ENCODE measurements at places on chromosomes 12 and 14. TPM values are rescaled to one million over a fixed set of nuclear protein-coding genes. Genes with fewer than 3 reads are reported as not detected.

DNA sequence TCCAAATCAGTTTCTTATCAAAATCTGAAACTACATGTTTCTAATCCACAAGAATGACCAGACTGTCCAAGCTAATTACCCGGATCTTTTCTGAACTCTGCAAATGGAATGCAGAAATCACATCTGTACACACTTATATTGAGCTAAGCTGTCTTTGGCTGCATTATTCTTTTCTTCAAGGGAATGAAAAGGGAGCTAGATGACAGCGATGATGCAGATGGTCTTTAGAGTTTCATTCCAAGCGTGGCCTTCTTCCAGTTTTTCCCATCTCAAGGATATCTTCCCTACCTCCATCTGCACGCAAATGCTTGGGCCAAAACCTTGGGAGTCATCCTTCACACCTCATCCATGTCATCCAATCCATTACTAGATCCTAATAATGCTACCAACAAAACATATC is 12.6 kb downstream of the KCNH5 start:
- H3K27ac ChIP-seq, result no peak overlapping the region
- H3K4me1 ChIP-seq, result no peaks in the 10 kb centered on the region
- no peak for DNase-seq
- no peak overlapping the region for H3K4me3 ChIP-seq

Gene ZNF641
- total RNA-seq, result 21.7 TPM

- no peak overlapping the region for H3K27ac ChIP-seq
- no peaks in the 10 kb centered on the region for H3K4me1 ChIP-seq
- DNase-seq, result no peak
- H3K4me3 ChIP-seq, result no peak overlapping the region
- H3K27me3 ChIP-seq, result peaks cover 2% of the 10 kb centered on the region
Observed at GRCh38 chr14:79036441-79036840, 866.3 kb downstream of the NRXN3 start.

- no peaks in the 10 kb centered on the region for H3K4me1 ChIP-seq
- no peak overlapping the region for H3K27ac ChIP-seq
- no peaks in the 10 kb centered on the region for H3K36me3 ChIP-seq
- peaks cover 2% of the 10 kb centered on the region for H3K27me3 ChIP-seq
- no peak overlapping the region for H3K4me3 ChIP-seq
- DNase-seq, result peak; percentile 69
Observed at GRCh38 chr14:25411781-25412757, 362.1 kb upstream of the STXBP6 start.

Gene PAH
- total RNA-seq, result not detected

- H3K27me3 ChIP-seq, result peaks cover 12% of the 10 kb centered on the region
- H3K4me1 ChIP-seq, result peaks cover 8% of the 10 kb centered on the region
- peak overlapping the region; percentile 14 for H3K4me3 ChIP-seq
- no peak for DNase-seq
- no peaks in the 10 kb centered on the region for H3K36me3 ChIP-seq
- no peak overlapping the region for H3K27ac ChIP-seq
Observed at GRCh38 chr12:110002676-110003515, 3.7 kb downstream of the ANKRD13A start.

DNA sequence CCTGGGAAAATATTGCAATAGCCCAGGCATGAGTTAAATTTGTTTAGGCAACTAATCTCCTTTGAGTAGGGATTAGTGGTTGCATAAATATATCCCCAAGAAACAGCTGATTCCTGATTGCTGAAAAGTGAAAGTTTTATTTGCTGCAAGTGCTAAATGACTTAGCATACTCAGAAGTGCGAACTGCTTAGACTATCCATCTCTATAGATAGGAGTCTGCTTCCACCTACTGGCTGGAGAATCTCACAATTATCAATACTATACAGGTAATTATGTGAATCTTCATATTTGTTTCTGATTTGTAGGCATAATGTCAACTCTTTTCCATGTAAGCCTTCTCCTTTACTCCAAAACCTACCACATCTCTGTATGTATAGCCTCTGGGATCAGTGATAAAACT is 12.0 kb upstream of the SLCO1B3 start:
- H3K4me1 ChIP-seq, result no peaks in the 10 kb centered on the region
- H3K36me3 ChIP-seq, result no peaks in the 10 kb centered on the region
- no peak overlapping the region for H3K27ac ChIP-seq
- no peaks in the 10 kb centered on the region for H3K27me3 ChIP-seq

DNA sequence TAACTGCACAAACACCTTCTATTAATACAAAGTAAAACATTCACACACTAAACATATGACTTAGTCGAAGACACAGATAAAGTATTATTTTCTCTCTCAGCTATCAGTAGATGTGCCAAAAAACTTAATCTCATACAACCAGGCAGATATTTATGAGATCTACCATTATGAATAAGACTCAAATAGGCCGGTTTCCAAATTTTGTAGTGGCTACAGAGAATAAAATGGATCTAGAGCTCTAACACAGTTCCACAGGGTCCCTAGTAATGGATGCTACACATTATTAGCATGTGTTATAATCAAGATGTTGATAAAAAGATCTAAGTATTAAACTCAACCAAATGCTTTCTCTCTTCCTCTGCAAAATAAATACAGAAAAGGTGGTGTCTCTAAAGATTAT is 10.4 kb downstream of the SAV1 start:
- H3K36me3 ChIP-seq, result peaks cover 14% of the 10 kb centered on the region
- no peaks in the 10 kb centered on the region for H3K4me1 ChIP-seq
- no peaks in the 10 kb centered on the region for H3K27me3 ChIP-seq
- H3K27ac ChIP-seq, result no peak overlapping the region
- DNase-seq, result no peak

Gene PLA2G1B
- not detected for total RNA-seq

- peaks cover 2% of the 10 kb centered on the region for H3K27me3 ChIP-seq
- DNase-seq, result peak; percentile 52
- no peaks in the 10 kb centered on the region for H3K36me3 ChIP-seq
- peak overlapping the region; percentile 38 for H3K27ac ChIP-seq
- H3K4me3 ChIP-seq, result peak overlapping the region; percentile 80
Observed at GRCh38 chr14:99803803-99804202, 10.6 kb downstream of the EML1 start.

GRCh38 chr12:71069311-71069710 is 88.5 kb downstream of the TSPAN8 start:
- peaks cover 7% of the 10 kb centered on the region for H3K4me1 ChIP-seq
- no peaks in the 10 kb centered on the region for H3K36me3 ChIP-seq
- no peak for DNase-seq
- H3K4me3 ChIP-seq, result no peak overlapping the region
- H3K27me3 ChIP-seq, result peaks cover 2% of the 10 kb centered on the region
- H3K27ac ChIP-seq, result no peak overlapping the region

Gene BCL2L2
- 32.6 TPM for total RNA-seq

DNA sequence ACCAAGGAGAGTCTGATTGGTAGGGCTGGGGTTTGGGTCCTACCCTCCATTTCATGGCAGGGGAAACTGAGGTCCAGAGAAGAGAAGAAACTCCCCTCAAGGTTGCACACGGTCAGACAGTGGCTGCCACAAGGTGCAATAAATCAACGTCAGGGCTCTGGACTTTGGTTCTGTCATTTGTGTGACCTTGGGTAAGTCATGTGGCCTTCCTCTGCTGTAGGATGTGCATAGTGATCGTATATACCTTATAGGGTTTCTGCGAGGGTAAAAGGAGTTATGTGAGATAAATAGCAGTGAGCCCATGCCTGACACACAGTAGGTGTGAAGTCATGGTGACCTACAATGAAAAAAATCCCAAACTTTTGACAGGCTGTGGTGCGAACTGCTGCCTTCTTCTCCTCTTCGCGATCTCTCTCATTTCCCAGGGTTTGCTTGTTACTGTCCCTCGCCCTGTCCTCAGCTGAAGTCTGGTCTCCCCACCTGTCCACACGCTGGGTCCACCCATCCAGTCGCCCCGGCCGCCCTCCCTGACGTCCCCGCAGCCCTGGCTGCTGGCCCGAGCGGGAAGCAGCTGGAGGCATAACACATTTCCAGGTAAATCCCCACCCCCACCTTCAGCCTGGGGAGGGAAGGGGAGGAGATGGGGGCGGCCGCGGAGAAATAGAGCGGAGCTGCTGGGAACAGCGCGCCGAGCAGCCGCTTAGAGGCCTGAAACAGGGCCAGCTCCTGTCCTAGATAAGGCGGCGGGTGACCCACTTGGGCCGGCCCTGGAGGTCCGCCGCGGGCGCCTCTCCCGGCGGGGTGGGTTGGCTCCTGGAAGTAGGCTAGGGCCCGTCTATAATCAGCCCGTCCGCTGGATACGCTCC is 1.8 kb upstream of the FAM222A start:
- peaks cover 11% of the 10 kb centered on the region for H3K27me3 ChIP-seq
- no peaks in the 10 kb centered on the region for H3K36me3 ChIP-seq
- H3K4me1 ChIP-seq, result peaks cover 13% of the 10 kb centered on the region

GRCh38 chr12:21984375-21984774 is 43.1 kb upstream of the ABCC9 start:
- no peaks in the 10 kb centered on the region for H3K27me3 ChIP-seq
- no peak overlapping the region for H3K27ac ChIP-seq
- no peak overlapping the region for H3K4me3 ChIP-seq
- DNase-seq, result no peak

Gene CLECL1
- total RNA-seq, result not detected

GRCh38 chr12:89836026-89836425 is 127.4 kb upstream of the ATP2B1 start:
- H3K27ac ChIP-seq, result no peak overlapping the region
- H3K4me1 ChIP-seq, result peaks cover 11% of the 10 kb centered on the region
- no peak overlapping the region for H3K4me3 ChIP-seq
- DNase-seq, result no peak

DNA sequence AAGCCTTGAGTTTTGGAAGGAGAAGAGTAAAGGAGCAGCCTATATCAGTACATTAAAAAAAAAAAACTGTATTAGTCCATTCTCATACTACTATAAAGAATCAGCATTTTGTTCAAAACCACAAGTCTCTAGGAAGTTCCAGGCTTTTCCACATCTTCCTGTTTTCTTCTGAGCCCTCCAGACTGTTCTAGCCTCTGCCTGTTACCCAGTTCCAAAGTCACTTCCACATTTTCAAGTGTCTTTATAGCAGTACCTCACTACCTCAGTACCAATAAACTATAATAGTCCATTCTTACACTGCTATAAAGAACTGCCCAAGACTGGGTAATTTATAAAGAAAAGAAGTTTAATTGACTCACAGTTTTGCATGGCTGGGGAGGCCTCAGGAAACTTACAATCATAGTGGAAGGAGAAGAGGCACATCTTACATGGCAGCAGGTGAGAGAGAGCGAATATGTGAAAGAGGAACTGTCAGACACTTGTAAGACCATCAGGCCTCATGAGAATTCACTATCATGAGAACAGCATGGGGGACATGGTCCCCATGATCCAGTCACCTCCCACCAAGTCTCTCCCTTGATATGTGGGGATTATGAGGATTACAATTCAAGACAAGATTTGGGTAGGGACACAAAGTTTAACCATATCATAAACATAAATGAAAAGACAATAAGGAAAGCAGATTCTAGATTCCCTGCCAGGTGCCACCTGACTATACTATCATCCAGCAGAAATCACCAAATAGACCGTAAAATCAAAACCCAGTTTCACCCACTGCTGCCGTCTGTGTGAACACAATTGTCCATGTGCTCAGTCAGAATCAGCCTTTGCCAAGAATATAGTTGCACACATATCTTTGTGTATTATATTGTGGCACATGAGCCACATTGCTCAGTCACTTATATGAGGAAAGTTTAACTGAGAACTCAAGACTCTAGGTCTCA is 27.8 kb downstream of the TOGARAM1 start:
- no peak for DNase-seq
- peak overlapping the region; percentile 45 for H3K27ac ChIP-seq
- H3K27me3 ChIP-seq, result peaks cover 2% of the 10 kb centered on the region
- H3K4me3 ChIP-seq, result no peak overlapping the region
- peaks cover 8% of the 10 kb centered on the region for H3K4me1 ChIP-seq

Gene ERP27
- not detected for total RNA-seq

DNA sequence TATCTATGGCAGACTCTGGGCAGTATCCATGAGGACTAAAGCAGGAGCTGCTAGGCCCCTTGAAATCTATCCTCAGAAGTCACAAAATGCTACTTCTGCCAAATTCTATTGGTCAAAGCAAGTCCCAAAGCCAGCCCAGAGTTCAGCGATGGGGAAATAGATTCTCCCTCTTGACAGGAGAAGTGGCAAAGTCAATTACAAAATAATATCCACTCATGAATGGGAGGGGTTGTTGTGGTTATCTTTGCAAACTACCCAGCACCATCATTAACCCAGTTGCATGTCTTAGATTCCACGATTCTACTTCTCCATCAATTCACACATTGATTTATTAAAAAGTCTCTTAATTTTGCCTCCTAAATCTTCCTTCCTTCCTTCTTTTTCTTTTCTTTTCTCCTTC is 30.7 kb upstream of the STXBP6 start:
- H3K36me3 ChIP-seq, result no peaks in the 10 kb centered on the region
- H3K27ac ChIP-seq, result no peak overlapping the region
- no peaks in the 10 kb centered on the region for H3K4me1 ChIP-seq
- DNase-seq, result no peak
- H3K4me3 ChIP-seq, result no peak overlapping the region

DNA sequence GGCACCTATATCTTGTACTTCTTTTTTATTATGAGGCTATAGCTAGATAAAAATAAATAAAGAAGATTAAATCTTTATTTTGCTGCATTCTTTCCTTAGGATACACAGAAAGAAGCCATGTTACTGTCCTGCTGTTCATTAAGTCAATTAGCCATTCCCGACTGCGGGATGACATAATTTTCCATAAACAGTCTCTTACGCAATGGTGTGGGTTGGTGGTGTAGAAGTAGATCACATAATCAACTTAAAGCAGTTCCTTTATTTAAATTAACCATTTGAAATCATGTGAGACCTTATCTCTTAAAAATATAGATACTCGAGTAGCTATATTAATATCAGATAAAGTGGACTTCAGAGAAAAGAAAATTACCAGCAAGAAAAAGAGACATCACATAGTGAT is 40.2 kb downstream of the TAOK3 start:
- H3K27me3 ChIP-seq, result peaks cover 2% of the 10 kb centered on the region
- no peaks in the 10 kb centered on the region for H3K36me3 ChIP-seq
- no peak for DNase-seq
- H3K4me1 ChIP-seq, result peaks cover 6% of the 10 kb centered on the region
- no peak overlapping the region for H3K4me3 ChIP-seq
- no peak overlapping the region for H3K27ac ChIP-seq

- no peaks in the 10 kb centered on the region for H3K27me3 ChIP-seq
- no peaks in the 10 kb centered on the region for H3K36me3 ChIP-seq
- no peak for DNase-seq
- no peak overlapping the region for H3K4me3 ChIP-seq
- H3K4me1 ChIP-seq, result peaks cover 30% of the 10 kb centered on the region
- H3K27ac ChIP-seq, result no peak overlapping the region
Observed at GRCh38 chr14:81366884-81367283, 33.2 kb downstream of the STON2 start.

GRCh38 chr14:105220699-105221597 is 27.4 kb upstream of the BTBD6 start:
- peaks cover 7% of the 10 kb centered on the region for H3K4me1 ChIP-seq
- H3K27ac ChIP-seq, result no peak overlapping the region
- H3K27me3 ChIP-seq, result peaks cover 6% of the 10 kb centered on the region
- no peak overlapping the region for H3K4me3 ChIP-seq
- peak; percentile 9 for DNase-seq

- DNase-seq, result no peak
- H3K27me3 ChIP-seq, result no peaks in the 10 kb centered on the region
- H3K4me3 ChIP-seq, result no peak overlapping the region
- H3K36me3 ChIP-seq, result no peaks in the 10 kb centered on the region
- H3K27ac ChIP-seq, result no peak overlapping the region
Observed at GRCh38 chr12:9587987-9588600, 19.6 kb downstream of the KLRB1 start.

GRCh38 chr14:44564908-44565307 is 57.8 kb upstream of the FSCB start:
- peaks cover 2% of the 10 kb centered on the region for H3K27me3 ChIP-seq
- DNase-seq, result no peak
- H3K4me1 ChIP-seq, result no peaks in the 10 kb centered on the region
- H3K4me3 ChIP-seq, result no peak overlapping the region
- H3K36me3 ChIP-seq, result no peaks in the 10 kb centered on the region
- no peak overlapping the region for H3K27ac ChIP-seq

Gene OASL
- total RNA-seq, result not detected
